ENCODE measurements at places on chromosomes 6 and 20. TPM values are rescaled to one million over a fixed set of nuclear protein-coding genes. Genes with fewer than 3 reads are reported as not detected.
A peak's percentile ranks its signal among the peaks of the same experiment; 100 is the strongest.

The ZC2HC1B gene
- not detected for total RNA-seq

The LMBRD1 gene
- 96.2 TPM for total RNA-seq

The PRICKLE4 gene
- 1.2 TPM for total RNA-seq

- peaks cover 29% of the 10 kb centered on the region for H3K4me1 ChIP-seq
- peak overlapping the region; percentile 65 for H3K27ac ChIP-seq
- no peaks in the 10 kb centered on the region for H3K27me3 ChIP-seq
- DNase-seq: no peak
These were observed 77.2 kb downstream of the CD164 start for GRCh38 chr6:109305028-109305427.

DNA sequence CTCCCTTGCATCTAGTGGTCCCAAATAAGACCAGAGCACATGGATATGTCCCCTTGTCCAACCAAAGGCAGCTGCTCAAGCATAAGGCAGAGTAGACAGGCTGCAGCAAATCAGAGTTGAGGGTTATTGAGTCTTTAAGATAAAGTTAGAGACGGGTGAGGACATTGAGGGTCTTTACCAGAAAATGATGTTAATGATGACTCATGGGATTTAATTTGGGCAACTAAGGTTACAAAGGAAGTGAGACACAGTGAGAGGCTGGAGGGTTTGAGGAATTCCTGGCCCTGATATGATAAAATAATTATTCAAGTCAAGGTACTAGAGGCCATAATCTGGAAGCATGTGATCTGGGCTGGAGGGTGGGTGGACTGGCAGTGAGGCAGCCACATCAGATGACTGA lies 133.6 kb downstream of the ALDH8A1 start:
- no peaks in the 10 kb centered on the region for H3K36me3 ChIP-seq
- no peak overlapping the region for H3K4me3 ChIP-seq
- H3K27ac ChIP-seq: no peak overlapping the region
- H3K27me3 ChIP-seq: no peaks in the 10 kb centered on the region
- H3K4me1 ChIP-seq: peaks cover 7% of the 10 kb centered on the region
- no peak for DNase-seq

DNA sequence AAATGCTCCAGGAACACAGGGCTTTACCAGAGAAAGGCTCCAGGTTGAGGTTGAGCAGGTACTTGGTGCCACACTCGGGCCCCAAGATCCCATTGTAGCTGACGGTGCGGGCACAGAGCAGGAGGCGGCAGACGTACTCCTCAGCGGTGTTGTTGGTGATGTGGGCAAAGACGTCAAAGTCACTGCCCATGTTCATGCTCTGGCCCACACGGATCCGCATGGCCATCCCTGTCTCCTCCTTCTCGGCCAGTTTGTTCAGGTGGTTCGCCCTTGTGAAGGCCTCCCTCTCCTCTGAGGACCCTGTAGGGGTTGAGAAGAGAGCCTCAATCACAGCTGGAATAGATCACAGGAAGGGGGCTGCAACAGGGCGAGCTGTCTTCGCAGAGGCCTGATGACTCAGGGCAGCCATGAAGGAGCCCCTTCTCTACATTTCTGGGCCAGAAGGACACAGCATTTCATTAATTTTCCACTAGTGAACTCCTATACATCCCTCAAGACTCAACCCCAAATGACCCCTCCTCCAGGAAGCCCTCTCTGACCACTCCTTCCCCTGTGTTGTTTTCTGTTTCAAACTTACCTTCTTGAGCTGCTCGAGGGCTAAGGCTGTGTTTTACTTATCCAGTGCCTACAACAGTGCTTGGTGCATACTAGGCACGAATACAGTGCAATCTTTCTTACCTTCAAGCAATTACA lies 26.8 kb downstream of the TGM2 start:
- no peaks in the 10 kb centered on the region for H3K27me3 ChIP-seq
- no peak overlapping the region for H3K4me3 ChIP-seq
- H3K27ac ChIP-seq: no peak overlapping the region

The GABRR1 gene
- total RNA-seq: not detected

- no peaks in the 10 kb centered on the region for H3K27me3 ChIP-seq
- no peak for DNase-seq
- peak overlapping the region; percentile 98 for H3K27ac ChIP-seq
- H3K4me3 ChIP-seq: no peak overlapping the region
These were observed 1.5 kb downstream of the SLC9A8 start for GRCh38 chr20:49814057-49814694.

GRCh38 chr6:9711365-9711764 lies 703.5 kb downstream of the TFAP2A start:
- H3K27ac ChIP-seq: no peak overlapping the region
- peaks cover 4% of the 10 kb centered on the region for H3K4me1 ChIP-seq

The KCNQ2 gene
- 2.9 TPM for total RNA-seq

GRCh38 chr20:38609815-38610214 lies 8.2 kb downstream of the ARHGAP40 start:
- H3K27me3 ChIP-seq: no peaks in the 10 kb centered on the region
- H3K36me3 ChIP-seq: no peaks in the 10 kb centered on the region
- no peak overlapping the region for H3K27ac ChIP-seq
- H3K4me1 ChIP-seq: no peaks in the 10 kb centered on the region
- DNase-seq: no peak

The TXLNB gene
- 0.56 TPM for total RNA-seq

DNA sequence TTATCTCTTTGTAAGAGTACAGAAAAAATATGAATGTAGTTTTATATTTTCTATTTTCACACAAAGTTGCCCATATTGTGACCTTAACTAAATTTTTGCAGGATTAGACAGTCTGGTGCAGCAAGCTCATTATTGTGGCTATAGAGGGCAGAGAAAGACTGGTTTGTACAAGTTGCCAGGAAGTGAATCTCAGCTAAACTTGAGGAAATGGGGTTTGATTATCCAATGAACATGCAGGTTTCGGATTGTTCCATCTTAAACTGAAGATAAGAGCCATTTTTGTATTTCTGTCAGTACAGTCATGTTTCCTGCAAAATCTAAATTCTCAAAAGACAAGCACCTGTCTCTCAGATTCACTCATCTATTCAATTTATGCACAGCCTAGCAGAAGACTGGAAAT lies 390.9 kb downstream of the MMUT start:
- no peaks in the 10 kb centered on the region for H3K36me3 ChIP-seq
- no peaks in the 10 kb centered on the region for H3K4me1 ChIP-seq
- H3K27ac ChIP-seq: no peak overlapping the region
- no peak for DNase-seq
- H3K27me3 ChIP-seq: no peaks in the 10 kb centered on the region
- H3K4me3 ChIP-seq: no peak overlapping the region

DNA sequence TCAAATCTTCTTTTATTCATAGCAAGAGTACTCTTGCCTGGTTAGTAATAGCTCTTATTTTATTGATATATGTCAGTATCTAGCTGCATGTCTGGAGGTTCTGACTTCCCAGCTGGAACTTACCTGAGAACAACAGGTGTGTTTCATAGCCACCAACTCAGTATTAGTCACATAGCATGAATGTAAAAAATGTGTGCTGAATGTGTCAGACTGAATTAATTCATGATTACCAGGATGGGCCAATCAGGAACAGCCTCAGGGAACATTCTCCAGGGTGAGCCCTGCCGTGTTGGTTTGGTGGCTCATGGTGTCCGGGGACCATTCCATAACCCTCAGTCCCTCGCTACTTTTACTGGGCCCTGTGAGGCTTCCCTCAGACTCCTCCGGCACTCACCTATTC lies 99.7 kb downstream of the TULP4 start:
- no peak overlapping the region for H3K27ac ChIP-seq
- H3K4me1 ChIP-seq: peaks cover 10% of the 10 kb centered on the region
- H3K36me3 ChIP-seq: no peaks in the 10 kb centered on the region
- H3K27me3 ChIP-seq: no peaks in the 10 kb centered on the region
- no peak for DNase-seq
- no peak overlapping the region for H3K4me3 ChIP-seq

The FKBP1C gene
- total RNA-seq: not detected

The LAMP5 gene
- total RNA-seq: 0.47 TPM

The TRAPPC3L gene
- total RNA-seq: not detected

The ZNF318 gene
- total RNA-seq: 14.4 TPM

DNA sequence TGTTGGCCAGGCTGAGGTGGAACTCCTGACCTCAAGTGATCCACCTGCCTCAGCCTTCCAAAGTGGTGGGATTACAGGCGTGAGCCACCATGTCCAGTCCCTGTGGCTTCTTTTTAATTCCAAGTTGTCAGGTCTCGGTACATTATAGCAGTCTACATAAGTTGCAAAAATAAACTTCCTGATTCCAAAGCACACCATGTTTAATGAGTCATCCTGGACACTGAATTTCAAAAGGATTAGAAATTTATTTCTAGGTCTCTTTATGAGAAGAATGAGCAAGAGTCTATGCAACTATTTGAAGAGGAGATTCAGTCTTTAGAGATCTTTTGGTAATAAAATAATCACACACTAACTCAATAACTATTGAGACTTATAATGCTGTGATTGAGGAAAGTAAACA lies 63.9 kb upstream of the MCHR2 start:
- H3K27me3 ChIP-seq: no peaks in the 10 kb centered on the region
- H3K4me1 ChIP-seq: no peaks in the 10 kb centered on the region
- H3K36me3 ChIP-seq: no peaks in the 10 kb centered on the region
- H3K4me3 ChIP-seq: no peak overlapping the region
- no peak overlapping the region for H3K27ac ChIP-seq
- DNase-seq: no peak

The PRKN gene
- total RNA-seq: 2.8 TPM

The GPX5 gene
- not detected for total RNA-seq

GRCh38 chr6:146543211-146543939 lies at the start of gene RAB32:
Gene RAB32 (plus strand): TSS chr6:146543833. CDS start chr6:146543872, 39 bp downstream.
- H3K4me1 ChIP-seq: peaks cover 31% of the 10 kb centered on the region
- peak; percentile 97 for DNase-seq
- peak within 1 kb of the TSS; percentile 73 for H3K4me3 ChIP-seq
- peak within 1 kb of the TSS; percentile 98 for H3K27ac ChIP-seq
- H3K27me3 ChIP-seq: no peaks in the 10 kb centered on the region
- no peaks in the 10 kb centered on the region for H3K36me3 ChIP-seq

DNA sequence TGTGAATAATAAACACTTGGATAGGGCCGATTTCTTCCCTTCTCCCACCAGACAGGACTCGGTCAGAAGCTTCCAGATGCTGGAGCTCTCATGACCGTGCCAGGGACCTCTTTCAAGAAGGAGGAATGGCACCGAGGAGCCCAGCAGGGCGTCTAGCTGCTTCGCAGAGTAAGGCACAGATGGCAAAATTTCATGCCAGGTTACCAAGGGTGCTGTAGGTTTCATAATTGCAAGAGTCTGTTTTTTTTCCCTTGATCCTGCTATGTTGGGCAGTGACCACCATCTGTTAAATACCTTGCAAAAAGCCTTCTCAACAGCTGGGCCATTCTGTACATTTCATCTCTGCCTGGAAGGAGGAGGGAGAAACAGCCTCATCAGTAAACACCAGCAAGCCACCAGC lies 111.8 kb downstream of the EDN3 start:
- no peak for DNase-seq
- no peaks in the 10 kb centered on the region for H3K36me3 ChIP-seq
- no peak overlapping the region for H3K4me3 ChIP-seq

DNA sequence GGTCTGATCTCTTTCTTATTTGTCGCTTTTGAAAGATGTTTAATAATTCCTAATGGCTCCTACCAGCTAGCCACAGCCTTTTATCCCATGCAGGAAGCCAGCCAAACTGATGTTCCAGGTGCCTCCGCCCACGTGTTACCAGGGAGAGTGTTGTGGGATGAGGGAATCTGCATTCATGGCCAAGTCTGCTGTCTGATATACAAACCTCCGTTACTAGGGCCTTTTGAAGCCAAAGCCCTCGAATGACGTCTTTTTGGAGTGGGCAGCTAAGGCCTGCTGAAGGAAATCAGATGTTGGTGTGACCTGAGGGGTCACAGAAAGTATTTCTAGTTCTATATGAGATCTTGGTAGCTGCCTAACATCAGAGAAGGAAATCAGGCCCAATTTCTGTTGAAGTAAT lies 21.3 kb downstream of the STK35 start:
- H3K36me3 ChIP-seq: no peaks in the 10 kb centered on the region
- H3K4me1 ChIP-seq: no peaks in the 10 kb centered on the region
- H3K27ac ChIP-seq: no peak overlapping the region

GRCh38 chr20:20831794-20832193 lies 119.3 kb upstream of the RALGAPA2 start:
- H3K27ac ChIP-seq: no peak overlapping the region
- no peaks in the 10 kb centered on the region for H3K4me1 ChIP-seq
- no peaks in the 10 kb centered on the region for H3K36me3 ChIP-seq
- H3K27me3 ChIP-seq: peaks cover 13% of the 10 kb centered on the region

- H3K27ac ChIP-seq: no peak overlapping the region
- DNase-seq: no peak
- H3K4me3 ChIP-seq: no peak overlapping the region
- no peaks in the 10 kb centered on the region for H3K27me3 ChIP-seq
- peaks cover 21% of the 10 kb centered on the region for H3K4me1 ChIP-seq
These were observed 74.9 kb downstream of the FOXO3 start for GRCh38 chr6:108635505-108636226.

- no peak for DNase-seq
- H3K27ac ChIP-seq: no peak overlapping the region
- H3K27me3 ChIP-seq: no peaks in the 10 kb centered on the region
- H3K4me3 ChIP-seq: no peak overlapping the region
- no peaks in the 10 kb centered on the region for H3K4me1 ChIP-seq
- no peaks in the 10 kb centered on the region for H3K36me3 ChIP-seq
These were observed 481.1 kb upstream of the MAN1A1 start for GRCh38 chr6:119830494-119831295.

- H3K4me1 ChIP-seq: peaks cover 14% of the 10 kb centered on the region
- peak; percentile 29 for DNase-seq
- H3K27ac ChIP-seq: peak overlapping the region; percentile 73
- H3K36me3 ChIP-seq: no peaks in the 10 kb centered on the region
- peak overlapping the region; percentile 43 for H3K4me3 ChIP-seq
- H3K27me3 ChIP-seq: no peaks in the 10 kb centered on the region
These were observed 1.1 kb downstream of the AGPAT4 start for GRCh38 chr6:161272635-161273273.

DNA sequence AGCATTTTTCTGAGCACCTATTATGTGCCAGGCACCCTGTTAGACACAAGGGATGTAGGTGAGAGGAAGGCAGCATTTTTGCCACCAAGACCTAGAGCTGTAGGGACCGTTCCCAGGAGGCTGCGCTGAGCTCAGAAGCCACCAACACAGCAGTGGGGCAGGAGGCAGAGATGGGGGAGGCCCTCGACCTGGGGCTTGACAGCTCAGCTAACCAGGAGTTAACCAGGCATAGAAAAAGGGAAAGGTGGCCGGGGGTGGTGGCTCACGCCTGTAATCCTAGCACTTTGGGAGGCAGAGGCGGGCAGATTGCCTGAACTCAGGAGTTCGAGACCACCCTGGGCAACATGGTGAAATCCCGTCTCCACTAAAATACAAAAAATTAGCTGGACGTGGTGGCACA lies 29.5 kb downstream of the KIF25 start:
- DNase-seq: no peak
- H3K4me3 ChIP-seq: no peak overlapping the region
- H3K36me3 ChIP-seq: no peaks in the 10 kb centered on the region
- H3K27me3 ChIP-seq: no peaks in the 10 kb centered on the region
- H3K4me1 ChIP-seq: peaks cover 32% of the 10 kb centered on the region
- no peak overlapping the region for H3K27ac ChIP-seq
